ENCODE measurements at places on chromosomes 12 and 14.

DNA sequence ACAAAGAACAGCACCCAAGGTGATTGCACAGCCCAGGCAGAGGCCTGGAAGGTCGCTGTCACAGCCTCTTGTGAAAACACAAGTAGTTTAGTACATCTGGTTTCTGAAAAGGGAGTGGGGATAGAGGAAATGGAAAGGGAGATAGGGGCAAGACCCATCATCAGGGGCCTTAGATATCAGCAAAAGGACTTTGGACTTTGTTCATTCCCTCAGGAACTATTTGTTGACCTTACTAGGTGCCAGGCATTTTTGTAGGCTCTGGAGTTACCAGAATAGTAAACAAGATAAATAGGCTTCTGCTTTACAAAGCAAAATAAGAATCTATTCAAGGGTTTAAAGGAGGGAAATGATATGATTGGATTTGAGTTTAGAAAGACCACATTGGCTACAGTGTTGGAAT, 199.4 kb upstream of the CDKN3 start:
- DNase-seq, result no peak

DNA sequence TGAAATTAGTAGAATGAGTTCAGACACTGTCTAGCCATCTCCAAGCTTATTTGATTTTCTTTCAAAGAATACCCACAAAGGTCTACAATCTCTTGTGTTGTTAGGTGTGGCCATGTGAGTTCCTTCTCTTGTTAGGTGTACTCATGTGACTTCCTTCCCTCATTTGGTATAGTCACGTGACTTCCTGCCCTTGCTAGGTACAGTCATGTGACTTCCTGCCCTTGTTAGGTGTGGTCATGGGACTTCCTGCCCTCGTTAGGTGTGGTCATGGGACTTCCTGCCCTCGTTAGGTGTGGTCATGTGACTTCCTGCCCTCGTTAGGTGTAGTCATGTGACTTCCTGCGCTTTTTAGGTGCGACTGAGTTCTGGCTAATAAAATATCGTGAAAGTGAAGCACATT, 179.6 kb downstream of the TMX1 start:
- no peak for DNase-seq

DNA sequence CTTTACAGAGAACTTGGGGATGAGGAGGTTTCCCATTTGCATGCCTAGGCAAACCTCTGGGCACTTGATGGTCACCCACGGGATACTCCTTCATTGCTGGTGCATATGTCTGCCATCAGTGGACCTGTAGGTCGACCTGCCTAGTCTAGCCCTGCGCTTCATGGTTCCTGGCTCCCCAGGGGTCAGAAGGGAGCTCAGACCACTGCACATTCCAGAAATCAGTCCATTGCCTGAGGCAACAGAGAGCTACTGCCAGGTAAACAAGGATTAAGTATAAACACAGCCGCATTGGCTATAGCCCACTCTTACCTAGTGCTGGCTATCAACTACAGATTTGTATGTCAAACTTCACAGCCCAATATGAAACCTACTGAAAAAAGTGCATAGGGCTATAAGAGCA, 476.4 kb downstream of the SOX5 start:
- no peak for DNase-seq

DNA sequence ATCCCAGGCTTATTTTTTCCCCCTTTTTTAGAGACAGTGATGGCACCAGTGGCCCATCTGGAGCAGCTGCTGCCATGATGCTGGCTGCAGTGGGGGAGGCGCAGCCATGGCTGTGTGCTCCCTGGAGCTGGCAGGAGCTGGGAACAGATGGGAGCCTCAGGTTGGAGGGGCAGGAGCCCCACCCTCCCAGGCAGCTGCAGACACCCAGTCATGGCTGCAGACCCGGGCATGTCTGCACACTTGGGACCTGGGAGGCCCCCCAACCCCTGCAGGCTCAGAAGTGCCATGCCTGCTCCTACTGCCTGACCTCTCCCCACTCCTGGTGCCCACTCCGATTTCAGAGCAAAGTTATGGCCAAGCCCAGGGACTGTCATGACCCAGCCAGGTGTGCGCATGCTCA, 25.1 kb downstream of the CDKL1 start:
- DNase-seq, result peak; percentile 6

- no peak for DNase-seq
These were observed 788 bp upstream of the ASIC1 start for GRCh38 chr12:50056639-50056976.

GRCh38 chr12:108630481-108631207, 3.0 kb downstream of the SELPLG start:
- peak; percentile 70 for DNase-seq

DNA sequence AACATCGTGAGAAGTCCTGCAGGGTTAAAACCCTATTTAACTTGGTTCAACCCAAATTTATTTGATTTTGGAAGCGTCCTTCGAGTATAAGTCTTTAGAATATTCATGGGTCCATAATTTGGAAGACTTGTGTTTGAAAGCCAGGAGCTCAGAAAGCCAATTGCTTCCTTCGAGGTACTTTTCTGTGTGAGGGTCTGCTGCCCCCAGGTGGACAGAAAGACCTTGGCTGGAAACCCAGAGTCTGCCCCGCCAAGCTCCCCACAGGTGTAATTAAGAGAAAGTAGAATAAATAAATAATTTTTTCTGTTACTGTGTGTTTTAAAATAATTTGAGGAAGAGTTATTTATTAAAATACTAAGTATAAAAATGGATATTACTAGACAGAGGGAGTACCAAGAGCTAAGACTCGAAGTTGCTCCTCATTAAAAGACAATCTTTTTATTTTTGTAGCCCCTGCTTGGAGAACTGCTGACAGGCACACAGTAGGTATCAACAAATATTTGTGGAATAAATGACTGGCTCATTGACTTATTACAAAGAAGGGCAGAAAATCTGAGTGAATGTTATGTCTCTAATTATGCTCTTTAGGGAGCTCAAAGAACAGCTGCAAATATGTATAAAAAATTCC, 105.8 kb downstream of the PAH start:
- DNase-seq, result peak; percentile 40

DNA sequence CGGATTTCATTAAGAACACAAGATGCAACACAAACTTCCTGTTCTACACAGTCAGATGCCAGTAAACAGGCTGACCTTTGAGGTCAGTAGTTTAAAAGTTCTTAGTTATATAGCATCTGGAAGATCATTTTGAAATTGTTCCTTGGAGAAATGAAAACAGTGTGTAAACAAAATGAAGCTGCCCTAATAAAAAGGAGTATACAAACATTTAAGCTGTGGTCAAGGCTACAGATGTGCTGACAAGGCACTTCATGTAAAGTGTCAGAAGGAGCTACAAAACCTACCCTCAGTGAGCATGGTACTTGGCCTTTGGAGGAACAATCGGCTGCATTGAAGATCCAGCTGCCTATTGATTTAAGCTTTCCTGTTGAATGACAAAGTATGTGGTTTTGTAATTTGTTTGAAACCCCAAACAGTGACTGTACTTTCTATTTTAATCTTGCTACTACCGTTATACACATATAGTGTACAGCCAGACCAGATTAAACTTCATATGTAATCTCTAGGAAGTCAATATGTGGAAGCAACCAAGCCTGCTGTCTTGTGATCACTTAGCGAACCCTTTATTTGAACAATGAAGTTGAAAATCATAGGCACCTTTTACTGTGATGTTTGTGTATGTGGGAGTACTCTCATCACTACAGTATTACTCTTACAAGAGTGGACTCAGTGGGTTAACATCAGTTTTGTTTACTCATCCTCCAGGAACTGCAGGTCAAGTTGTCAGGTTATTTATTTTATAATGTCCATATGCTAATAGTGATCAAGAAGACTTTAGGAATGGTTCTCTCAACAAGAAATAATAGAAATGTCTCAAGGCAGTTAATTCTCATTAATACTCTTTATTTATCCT, 13.5 kb downstream of the PTGER2 start:
- DNase-seq, result no peak

DNA sequence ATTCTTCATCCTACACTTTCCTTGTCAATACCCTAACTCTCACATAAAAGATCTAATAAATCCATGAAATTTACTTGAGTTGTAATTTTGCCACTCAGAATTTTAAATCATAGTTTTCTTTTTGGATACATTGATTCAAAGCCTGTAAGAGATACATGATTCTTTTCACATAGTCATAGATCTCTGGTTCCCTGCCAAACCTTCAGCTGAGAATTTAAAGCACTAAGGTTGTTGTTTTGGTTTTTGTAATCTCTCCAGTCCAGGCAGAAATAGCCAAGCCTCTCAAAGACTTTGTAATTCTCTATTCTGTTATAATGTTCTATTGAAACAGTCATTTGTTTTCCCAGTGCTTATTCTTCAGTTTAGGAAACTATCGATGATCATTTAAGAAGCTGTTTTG, 273.9 kb downstream of the TRHDE start:
- DNase-seq, result no peak

GRCh38 chr12:124492879-124493808, 74.3 kb downstream of the NCOR2 start:
- DNase-seq, result no peak

- DNase-seq, result no peak
These were observed 4.5 kb upstream of the DCAF11 start for GRCh38 chr14:24110060-24110459.

DNA sequence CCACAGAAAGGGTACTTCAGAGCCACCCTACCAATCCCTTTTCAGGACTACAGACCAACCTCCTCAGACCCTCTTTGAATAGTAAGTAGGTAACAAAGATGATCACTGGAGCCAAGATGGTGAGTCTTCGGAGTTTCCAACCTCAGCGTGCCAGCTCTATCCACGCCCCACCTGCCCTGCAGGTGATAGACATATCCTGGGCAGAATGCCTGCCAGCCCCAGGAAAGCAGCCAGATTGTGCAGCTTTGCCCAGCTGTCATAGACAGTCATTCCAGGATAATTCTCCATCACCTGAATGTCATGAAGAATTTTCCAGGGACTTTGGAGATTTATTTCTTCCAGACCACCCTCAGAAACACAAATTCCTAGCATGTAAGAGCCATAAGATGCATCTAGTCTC, 434.4 kb downstream of the RGS6 start:
- DNase-seq, result no peak

- peak; percentile 61 for DNase-seq
These were observed 176.7 kb upstream of the SEL1L start for GRCh38 chr14:81710232-81710845.

DNA sequence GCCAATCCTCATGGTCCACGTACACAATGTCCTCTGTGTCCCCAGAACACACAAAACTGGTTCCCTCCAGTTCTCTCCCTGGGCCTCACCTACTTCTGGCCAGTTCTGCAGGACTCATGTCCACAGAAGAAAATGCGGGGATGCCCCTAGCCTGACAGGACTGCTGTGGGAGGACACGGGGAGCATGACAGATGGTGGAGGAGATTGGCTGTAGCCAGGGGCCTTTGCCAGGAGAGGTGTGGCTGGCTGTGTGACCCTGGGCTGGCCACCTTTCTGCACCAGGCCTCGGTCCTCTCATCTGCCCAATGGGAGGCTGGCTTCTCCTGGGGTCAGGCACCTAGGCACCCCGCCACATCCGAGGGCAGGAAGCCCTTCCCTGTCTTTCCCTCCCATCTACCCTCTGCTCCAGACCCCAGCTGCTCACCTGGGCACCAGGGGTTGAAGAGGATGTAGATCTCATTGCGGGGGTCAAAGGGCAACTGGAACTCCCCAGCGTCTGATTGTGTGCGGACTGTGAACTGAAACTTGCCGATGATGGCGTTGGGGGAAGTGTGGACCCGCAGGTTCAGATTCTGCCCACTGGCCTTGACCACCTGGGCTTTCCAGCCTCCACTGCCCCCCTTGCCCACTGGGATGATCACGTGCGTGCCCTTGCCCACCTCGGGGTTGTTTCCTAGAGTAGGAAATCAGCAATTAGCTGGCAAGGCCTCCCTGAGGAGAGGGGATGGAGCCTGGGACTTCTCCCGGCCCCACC, 2.8 kb downstream of the TGM1 start:
- DNase-seq, result no peak

DNA sequence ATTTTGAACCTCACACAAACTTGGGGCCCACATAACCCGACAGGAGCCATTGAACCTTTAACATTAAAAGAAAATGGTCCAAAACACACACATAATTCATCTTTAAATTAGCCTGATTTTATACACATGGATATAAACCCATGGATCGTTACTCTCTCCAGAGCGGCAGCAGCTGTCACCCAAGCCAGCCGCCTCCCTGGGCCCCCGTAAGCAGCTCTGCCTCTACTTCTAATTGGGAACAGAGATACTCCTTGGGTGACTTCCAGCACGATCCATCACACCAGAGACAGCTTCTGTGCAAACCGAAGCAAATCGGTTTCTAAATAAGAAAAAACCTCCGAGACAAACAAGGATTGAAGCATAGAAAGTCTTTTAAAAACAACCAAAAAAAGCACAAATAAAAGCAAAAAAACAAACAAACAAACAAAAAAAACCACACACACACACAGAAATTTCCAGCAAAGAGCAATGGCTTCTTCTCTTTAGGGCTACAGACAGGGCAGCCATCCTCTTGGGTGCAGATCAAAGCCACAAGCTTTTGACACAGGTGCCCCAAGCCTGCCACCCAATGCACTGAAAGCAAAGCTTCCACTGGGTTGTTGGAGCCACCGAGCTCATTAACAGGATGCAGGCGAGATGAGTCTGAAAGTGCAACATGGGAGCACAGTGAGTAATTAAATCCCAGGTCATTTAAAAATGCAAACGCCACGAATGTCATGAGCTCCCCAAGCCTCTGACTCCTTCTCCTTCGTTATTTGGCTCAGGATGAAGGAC, 156.9 kb downstream of the DPF3 start:
- DNase-seq, result no peak

DNA sequence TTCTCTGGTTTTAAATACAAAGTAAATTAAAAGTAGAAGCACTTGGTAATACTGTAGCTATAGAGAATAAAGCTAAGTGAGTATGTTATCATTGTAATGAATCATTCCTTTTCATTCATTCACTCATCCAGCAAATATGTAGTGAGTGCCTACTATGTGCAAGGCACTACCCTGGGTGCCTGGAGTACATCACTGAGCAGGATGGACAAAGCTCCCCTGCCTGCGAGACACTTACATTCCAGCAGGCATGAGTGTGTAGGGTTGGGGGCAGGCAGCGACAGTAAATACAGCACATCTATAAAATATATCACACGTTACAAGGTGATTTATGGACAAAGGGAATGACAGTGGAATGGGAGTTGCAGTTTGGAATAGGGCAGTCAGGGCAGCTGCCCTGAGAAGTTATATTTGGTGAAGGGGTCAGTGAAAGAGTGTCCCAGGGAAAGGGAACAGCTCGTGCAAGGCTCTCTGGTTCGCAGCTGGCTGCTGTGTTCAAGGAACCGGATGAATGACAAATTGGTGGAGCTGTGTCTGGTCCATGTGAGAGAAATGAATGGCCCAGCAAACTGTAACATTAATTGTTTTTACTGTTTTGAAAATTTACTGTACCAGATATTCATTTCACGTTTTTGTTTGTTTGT, 159.6 kb downstream of the CRADD start:
- DNase-seq, result no peak

- DNase-seq, result no peak
These were observed 9.9 kb downstream of the FGD6 start for GRCh38 chr12:95207407-95207806.
